Activated CD4-positive, alpha-beta T cell treated with anti-CD3 and anti-CD28 coated beads for 4 hours (primary cell): ENCODE measurements at places on chromosomes 1 and 21.

DNA sequence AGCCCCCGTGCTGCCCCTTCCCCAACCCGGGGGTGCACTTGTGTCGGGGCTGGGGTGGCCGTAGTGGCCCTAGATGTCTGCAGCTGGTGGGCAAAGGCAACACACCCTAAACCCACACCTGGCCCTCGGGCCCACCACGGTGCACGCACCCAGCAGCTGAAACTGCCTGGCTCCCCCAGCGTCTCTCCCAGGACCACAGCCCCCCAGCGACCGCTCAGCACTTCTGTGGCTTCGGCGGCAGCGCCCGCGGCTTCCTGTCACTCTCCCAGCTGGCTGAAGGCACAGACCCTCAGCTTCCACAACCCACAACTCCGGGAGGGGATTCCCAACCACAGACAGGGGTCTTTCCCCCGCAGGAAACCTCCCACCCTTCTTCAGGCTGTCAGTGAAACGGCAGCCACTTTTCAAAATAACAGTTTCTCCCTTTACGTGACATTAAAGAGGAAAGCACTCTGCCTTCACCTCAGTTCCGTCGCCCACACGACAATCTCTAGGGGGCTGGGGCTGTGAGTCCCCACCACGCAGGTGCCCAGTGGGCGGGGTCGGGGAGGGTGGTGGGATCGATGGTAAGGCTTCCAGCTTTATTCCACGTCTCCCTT is 40.7 kb upstream of the COL6A2 start:
- no peak for DNase-seq

DNA sequence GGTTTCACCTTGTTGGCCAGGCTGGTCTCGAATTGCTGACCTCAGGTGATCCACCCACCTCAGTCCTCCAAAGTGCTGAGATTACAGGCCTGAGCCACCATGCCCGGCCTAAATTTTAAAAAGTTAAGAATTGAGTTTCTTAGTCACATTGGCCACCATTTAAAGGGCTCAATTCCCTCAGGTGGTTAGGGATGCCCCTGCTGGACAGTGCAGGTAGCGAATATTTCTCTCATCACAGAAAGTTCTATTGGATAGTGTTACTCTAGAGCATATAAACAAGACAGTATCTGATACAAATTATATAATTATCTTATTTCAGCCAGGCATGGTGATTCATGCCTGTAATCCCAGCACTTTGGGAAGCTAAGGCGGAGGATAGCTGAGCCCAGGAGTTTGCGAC is 320.2 kb downstream of the ZP4 start:
- DNase-seq, result no peak

GRCh38 chr1:178061620-178062019 is 32.3 kb upstream of the RASAL2 start:
- DNase-seq, result no peak

DNA sequence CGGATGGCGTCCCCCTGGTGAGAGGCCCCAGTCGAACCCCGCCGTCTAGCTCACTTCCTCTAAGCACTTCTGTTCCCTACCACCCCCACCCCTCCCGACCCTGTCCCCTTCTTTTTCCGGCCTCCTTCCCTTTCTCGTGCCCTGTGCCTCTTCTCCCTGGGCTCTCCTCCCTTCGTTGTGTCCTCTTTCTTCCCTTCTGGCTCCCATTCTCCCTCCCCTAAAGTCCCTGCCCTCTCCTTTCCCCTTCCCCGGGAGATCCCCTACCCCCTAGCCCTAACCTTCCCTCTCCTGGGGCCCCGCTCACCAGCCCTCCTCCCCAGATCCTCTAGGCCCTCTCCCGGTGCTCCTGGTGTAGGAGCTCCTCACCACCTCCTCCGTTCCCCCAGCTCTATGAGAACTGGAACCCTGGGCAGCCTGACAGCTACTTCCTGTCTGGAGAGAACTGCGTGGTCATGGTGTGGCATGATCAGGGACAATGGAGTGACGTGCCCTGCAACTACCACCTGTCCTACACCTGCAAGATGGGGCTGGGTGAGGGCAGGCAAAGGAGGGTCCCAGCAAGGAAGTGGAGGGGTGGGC is 15.9 kb downstream of the BCAN start:
- no peak for DNase-seq

- no peak for DNase-seq
These were observed 14.7 kb downstream of the PEX14 start for GRCh38 chr1:10489291-10490055.

DNA sequence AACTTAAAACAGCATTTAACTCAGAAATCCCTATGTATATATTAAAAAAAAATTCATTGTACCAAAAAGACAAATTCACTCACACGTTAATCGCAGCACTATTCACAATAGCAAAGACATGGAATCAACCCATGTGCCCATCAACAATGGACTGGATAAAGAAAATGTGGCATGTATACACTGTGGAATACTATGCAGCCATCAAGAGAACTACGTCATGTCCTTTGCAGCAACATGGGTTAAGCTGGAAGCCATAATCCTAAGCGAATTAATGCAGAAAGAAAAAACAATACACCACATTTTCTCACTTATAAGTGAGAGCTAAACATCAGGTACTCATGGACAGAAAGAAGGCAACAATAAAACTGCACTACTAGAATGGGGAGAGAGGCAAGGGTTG is 99.4 kb downstream of the FAF1 start:
- no peak for DNase-seq

- DNase-seq, result no peak
These were observed 31.7 kb upstream of the CAMTA1 start for GRCh38 chr1:6753320-6754140.

GRCh38 chr1:218890451-218890850 is 283.2 kb upstream of the LYPLAL1 start:
- DNase-seq, result no peak

DNA sequence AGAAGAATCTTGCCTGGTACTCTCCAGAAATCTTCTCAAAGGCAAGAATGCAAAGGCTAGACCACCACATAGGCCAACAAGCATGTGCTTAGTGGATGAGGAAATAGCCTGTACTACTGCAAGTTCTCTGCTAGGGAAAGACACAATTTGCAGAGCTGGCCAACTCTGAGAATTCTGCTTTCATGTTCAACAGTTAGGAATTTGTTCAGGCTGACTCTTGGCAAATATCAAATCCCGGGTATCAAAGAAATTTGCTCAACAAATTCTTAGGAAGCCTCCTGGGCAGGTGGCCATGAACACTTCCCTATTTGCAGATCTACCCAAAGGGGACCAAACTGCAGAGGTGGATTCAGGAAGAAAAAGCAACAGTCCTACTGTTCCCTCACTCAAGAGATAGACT is 15.0 kb upstream of the H3-3A start:
- no peak for DNase-seq

DNA sequence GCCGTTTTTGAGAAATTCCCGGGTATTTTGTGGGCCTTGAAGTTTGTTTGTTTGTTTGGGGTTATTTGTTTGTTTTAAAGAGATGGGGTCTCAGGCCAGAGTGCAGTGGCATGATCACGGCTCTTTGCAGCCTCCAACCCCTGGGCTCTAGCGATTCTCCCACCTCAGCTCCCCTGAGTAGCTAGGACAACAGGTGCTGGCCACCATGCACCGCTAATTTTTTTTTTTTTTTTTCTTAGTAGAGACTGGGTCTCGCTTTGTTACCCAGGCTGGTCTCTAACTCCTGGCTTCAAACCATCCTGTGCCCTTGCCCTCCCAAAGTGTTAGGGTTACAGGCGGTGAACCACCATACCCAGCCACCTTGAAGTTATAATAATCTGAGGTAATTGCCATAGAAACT is 2.0 kb downstream of the CHTOP start:
- no peak for DNase-seq

DNA sequence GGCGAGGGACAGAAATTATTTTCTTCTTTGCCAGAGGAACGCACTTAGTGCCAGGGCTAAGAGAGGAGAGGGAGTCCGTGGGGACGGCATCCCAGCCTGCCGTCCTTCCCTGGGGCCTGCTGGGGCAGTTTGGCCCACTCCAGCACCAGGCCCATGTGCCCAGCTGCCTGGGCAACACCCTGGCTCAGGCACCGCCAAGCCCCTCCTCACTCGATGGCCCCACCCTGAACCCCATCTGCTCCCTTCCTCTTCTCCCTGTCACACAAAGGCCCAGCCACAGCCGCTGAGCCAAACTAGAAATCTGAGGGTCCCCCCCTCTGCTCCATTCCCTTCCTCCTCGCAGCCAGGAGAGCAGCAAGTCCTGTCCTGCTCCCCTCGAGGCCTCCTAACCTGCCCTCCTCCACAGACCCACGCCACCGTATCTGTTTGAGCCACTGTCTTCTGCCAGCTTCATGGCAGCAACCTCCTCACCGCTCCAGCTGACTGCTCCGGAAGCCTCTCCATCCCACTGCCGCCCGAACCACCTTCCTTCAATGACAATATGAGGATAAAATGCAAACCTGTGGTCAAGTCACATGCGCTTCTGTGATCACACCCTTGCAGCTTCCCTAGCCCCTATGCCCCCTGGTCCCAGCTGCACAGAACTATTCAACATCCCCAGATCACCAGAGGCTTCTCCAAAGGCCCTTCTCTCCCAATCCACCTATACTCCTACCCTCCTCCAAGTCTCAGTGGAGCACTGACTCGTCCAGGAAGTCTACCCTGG is 8.4 kb upstream of the TNNI1 start:
- DNase-seq, result no peak

GRCh38 chr1:42680055-42680454 is 2.2 kb upstream of the YBX1 start:
- no peak for DNase-seq

DNA sequence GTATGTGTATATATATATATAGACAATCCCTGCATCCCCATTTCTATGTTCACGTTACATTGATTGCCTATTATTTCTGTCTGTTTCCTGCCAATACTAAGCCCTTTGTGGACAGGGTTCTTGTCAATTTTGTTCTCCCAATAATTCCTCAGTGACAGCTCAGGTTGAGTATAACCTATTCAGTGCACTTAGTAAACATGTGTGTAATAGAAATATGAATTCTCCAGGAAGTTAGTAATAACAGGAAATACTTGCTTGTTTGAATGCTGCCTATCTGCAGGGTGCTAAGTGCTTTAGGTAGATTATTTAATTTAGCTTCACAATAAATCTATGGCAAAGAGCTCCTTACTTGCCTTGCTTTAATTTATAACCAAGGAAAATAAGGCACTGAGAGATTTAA is 52.8 kb upstream of the PTGFR start:
- DNase-seq, result no peak

DNA sequence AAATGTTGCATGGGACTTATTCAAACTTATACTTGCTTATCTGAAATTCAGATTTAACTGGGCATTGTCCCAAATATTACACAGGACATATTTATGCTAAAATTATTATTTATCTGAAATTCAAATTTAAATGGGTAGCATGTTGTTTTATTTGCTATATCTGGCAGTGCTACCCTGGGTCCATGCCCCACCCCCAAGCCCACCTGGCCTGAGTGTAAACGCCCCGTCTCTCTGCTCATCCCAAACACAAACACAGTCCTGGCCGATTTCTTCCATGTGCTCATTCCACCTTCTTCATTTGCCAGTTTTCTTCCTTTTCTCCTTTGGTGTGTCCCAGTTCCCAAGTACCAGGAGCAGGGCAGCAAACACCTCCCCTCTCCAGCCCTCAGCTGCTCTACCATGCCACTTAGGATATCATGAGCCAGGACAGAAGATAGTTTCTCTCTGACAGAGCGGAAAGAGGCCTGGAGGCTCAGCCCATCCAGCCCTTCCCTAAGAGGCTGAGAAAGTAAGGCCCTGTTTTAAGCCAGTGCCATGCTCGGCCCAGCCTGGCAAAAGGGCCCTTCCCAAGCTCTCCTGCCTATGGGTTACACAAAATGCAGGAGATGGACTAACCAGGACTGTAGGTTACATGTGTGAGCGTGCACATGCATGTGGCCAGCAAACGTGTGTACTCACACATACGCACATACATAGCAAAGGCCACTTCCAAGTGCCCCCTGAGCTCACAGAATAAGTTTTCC is 69.5 kb downstream of the UBE2T start:
- no peak for DNase-seq

DNA sequence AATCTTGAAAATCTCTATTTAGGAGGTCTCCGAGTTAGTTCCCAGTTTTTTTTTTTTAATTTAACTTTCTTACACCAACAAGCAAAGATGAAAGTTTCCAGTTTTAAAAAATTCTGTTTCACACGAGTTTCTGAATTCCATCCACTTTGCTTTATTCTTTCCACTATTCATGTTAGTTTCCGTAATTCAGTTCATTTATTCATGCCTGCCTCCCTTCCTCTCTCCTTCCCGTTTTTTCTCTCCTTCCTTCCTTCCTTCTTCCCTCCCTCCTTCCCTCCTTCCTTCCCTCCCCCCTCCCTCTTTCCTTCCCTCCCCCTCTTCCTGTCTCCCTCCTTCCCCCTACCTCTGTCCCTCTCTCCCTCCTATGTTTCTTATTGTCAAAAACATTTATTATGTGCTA is 22.3 kb downstream of the ADGRL2 start:
- no peak for DNase-seq

GRCh38 chr1:40379785-40380452 is 6.4 kb downstream of the SMAP2 start:
- DNase-seq, result no peak

- no peak for DNase-seq
These were observed 133.1 kb upstream of the NFIA start for GRCh38 chr1:60949154-60949825.

DNA sequence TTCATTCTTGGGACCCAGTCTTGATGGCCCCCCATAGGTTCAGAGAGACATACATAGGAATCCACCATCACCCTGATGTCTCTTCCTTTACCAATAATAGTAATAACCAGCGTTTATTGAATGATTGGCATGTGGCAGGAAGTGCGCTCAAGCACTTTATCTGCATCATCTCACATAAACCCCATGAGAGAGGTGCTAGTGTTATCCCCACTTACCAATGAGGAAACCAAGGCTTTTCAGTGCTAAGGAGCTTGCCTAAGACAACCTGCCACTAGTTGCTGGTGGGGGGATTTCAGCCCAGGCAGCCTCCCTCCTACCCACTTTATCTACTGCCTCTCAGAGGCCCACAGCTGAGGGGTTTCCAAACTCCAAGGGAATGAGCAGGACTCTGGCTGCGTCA is 7.7 kb downstream of the LGR6 start:
- no peak for DNase-seq

DNA sequence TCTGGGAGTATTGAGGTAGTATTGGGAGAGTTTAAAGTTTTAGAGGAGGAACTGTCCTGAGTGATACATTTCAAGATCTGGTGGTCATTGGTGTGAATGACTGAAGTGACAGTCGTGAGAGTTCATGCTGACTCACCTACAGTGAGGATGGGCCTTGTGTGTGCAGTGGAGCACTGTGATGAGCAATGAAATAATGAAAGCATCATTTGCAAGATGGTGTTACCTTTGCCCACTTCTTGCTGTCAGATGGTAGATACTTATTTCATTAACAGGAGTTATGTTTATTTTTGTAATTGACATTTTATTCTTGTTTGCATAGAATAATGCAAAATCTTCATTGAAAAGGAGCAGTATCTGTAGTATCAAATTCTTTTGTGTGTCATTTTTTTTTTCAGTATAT is 29.0 kb downstream of the POU2F1 start:
- no peak for DNase-seq
